ENCODE measurements at places on chromosomes 4 and X.

DNA sequence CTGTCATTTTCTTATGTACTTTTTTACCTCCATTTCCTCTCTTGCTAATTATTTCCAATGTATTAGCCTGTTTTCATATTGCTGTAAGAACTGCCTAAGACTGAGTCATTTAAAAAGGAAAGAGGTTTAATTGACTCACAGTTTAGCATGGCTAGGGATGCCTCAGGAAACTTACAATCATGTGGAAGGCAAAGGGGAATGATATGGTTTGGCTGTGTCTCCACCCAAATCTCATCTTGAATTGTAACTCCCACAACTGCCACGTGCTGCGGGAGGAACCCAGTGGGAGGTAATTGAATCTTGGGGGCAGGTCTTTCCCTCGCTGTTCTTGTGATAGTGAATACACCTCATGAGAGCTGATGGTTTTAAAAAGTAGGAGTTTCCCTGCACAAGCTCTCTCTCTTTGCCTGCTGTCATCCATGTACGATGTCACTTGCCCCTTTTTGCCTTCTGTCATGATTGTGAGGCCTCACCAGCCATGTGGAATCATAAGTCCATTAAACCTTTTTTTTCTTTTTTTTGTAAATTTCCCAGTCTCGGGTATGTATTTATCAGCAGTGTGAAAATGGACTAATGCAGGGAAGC is 870.0 kb upstream of the INTU start:
- no peak for DNase-seq

- DNase-seq = no peak
Measured at GRCh38 chr4:186037692-186038658, 31.0 kb upstream of the TLR3 start.

DNA sequence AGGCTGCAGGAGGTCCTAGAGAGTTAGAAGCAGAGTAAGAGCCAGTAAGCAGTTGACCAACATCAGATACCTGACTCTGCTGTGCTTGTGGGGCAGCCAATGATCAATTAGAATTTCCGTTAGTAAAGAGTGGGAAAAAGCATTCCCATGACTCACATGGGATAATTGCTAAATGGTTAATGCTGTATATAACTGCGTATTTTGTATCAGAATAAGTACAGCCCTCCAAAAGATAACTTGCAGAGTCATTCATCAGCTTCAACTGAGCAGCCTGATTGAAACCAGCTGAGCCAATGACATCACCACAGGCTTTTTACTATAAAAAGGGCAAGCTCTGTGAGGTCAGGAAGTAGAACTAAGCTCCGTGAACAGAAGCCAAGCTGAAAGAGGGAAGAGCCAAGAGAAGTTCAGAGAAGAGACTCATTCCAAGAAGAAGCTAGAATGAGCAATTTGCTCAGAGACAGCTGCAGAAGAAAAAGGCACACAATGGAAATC is 67.9 kb downstream of the PPP3CA start:
- DNase-seq = no peak

- no peak for DNase-seq
Measured at GRCh38 chrX:130111220-130112154, 1.2 kb upstream of the ELF4 start.

DNA sequence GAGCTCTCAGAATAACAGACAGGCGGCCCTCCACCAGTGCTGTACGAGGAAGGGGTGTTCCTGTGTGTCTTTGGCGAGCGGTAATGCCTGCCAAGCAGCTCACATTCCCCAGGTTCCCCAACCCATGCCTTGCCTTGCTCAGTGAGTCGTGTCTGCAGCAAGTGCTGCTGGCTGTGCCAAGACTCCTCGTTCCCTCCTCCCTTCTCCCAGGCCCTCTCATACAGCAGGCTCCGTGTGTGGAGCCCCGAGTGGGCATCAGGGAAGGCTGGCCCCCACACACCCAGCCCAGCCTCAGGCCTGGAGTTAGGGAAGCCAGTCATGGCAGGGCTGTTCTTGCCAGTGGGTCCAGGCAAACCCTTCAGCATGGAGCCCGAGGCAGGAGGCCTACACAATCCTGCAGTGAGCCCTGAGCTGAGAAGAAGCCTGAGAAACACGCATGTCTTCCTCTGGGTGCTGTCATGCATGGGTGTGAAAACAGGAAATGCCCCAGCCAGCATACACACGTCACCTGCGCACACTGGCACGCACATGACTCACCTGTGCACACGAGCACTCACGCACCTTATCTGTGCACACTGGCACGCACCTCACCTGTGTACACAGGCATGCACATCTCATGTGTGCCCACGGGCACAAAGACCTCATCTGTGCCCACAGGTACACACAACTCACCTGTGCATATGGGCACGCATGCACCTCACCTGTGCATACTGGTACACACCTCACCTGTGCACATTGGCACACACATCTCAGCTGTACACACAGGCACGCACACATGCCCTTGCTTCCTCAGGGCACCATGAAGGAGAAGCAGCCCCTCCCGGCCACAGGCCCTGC is 238.7 kb downstream of the DHRSX start:
- no peak for DNase-seq

DNA sequence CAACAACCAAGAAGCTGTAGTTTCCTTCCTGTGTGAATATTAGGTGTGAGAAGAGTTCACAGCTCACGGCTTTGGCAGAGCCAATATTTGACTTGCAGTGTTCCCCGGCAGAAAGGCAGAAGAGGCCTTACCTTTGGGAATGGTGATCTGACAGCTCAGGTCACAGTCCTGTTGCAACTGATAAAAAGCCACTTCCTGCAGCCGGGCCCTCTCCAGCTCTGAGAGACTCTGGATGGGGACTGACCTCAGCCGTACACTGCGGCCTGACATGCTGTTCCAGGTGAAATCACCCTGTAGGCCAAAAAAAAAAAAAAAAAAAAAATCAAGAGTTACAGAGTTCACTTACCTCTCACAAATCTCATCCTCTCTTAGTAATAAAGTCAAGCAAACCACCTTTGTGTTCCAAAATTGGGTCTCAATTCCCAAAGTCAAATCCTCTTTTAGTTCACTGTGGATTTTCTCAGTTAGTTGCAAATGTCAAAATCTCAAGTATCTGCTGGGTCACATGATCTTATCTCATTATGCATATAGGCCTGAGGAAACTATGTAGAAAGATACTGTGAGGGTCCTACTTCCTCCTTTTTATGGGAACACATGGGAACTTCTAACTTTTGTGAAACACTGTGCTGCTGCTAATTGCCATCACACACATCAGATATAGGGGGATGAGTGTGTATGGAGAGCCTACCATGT is 38.6 kb upstream of the AMELX start:
- no peak for DNase-seq

DNA sequence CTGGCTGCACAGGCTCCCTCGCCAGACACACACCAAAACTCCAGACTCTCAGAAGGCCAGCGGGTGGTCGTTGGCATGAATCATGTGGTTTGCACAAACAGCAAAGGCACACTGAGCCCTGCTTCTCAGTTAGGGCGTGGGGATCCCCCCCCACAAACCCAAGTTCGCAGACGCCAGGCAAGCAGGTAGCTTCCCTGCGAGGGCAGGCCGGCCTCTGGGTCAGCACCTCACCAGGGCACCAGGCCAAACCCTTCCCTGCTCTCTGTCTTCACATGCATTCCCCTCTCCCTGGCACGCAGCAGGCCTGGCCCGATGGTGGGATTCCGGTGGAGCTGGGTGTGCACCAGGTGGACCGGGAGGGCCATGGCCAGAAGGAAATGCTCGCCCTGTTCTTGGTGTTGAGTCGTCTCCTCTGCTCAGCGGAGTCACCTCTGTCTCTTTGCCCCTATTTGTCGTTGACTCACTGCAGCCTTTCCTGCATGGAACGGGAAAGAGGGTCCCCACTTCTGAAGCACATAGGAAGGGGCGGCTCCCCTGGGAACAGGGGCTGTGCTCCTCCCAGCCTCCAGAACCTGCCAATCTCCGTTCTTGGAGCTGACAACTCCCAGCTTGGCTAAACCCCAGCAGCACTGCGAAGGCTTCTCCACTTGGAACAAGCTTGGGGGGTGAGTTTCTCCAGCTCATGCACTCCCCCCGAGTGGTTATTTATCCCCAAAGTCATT is 51.4 kb downstream of the SORCS2 start:
- DNase-seq = no peak

- DNase-seq = no peak
Measured at GRCh38 chr4:153916273-153916755, 127.4 kb upstream of the SFRP2 start.

DNA sequence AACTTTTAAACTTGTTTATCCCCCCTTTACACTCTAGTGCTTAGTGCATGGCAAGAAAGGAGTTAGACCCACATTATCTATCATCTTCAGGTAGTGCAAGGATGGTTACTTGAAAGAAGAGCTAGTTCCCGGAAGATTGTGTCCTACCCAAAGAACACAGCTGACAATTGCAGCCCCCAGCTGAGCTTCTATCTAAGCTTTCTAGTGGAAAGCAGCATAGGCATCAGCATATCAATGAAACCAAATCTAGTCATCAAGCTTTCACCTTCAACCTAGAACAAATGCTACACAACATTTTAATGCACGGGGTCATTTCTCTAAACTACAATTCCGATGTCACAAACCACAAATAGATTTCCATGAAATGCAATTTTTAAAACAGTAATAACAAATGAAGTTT is 88.9 kb upstream of the TFDP3 start:
- no peak for DNase-seq

DNA sequence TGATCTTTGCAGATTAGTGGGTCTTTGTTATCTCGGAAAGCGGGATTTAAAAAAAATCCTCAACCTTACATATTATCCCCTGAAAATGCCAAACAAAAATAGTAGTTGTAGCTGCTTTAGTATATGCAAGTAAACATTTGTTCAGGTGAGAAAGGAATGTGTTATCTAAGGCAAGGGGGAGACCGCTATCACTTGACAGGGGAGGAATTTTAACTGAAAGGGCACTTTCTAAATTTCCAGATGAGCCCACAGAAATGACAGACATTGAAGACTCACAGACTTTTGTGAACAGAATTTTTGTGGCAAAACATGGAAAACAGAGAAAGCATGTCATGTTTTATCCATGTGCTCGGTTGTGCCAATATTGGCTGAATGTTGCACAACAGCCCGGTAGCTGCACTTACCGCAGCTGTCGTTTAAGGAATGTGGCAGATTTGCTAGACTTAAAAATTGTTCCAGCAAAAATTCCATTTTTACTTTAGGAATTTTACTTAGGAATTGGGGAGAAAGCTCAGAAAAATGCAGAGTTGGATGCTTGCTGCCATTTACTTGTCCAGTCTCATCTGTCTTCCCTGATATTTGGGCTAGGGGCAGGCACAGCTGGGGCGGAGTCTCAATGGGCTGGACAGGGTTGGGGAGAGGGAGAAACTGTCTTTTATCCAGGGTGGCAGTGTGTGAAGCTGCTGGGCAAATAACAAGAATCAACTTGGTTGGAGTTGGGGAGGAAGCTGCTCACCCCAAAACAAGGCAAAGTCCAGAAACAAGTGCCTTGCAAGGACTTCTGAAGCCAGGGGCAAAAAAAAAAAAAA is 94.6 kb upstream of the RPS6KA3 start:
- no peak for DNase-seq

GRCh38 chr4:158624889-158625478 is 46.7 kb downstream of the C4orf46 start:
- DNase-seq = no peak

DNA sequence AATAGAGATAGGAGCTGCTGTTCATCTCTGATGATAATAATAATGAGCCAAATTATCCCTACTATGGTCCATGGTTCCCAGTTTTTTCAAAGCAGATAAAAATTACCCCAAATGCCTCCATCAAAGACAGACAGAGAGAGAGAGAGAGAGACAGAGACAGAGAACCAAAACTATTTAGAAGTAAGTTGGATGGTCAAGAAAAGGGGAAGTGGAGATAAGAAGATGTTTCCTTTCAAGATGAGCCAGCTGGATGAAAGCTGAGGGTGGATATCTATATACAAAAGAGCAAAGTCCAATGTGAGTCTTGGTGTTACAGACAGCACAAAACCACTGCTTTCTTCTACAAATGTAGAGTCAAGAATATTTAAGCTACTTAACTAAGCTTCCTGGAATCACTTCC is 173.9 kb downstream of the GRIA3 start:
- DNase-seq = no peak

GRCh38 chr4:139142980-139143379 is 34.0 kb downstream of the ELF2 start:
- DNase-seq = no peak

GRCh38 chr4:103936653-103937145 is 216.9 kb upstream of the TACR3 start:
- DNase-seq = no peak

GRCh38 chr4:88738180-88738579 is 40.6 kb upstream of the NAP1L5 start:
- DNase-seq = no peak

DNA sequence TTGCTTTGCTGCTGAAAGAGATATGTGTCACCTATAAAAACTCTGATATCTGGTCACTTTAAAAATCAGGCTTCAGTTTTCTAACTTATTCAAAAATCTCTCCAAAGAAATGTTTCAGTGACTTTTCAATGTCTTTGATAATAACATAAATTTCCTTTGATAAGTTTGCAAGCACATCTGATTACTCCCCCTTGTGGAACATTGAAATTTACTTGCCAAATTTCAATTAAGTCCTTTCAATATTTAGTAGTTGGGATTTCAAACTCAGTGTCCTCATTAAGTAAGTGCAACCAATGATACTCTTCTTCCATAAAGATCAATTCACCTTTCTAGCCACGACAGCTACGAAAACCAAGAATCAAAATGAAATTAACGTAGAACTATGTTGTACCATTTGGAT is 151.3 kb upstream of the FAM47C start:
- no peak for DNase-seq

GRCh38 chrX:56763556-56764152 is 34.6 kb downstream of the NBDY start:
- DNase-seq = peak; percentile 71

- no peak for DNase-seq
Measured at GRCh38 chrX:34546366-34546765, 110.7 kb downstream of the TMEM47 start.

All from T-helper 22 cell (primary cell).